ENCODE measurements at places on chromosomes 1 and 21.

- ATAC-seq, result no peak
These were observed 56.0 kb upstream of the POU3F1 start for GRCh38 chr1:38102636-38103035.

- ATAC-seq, result no peak
These were observed 3.3 kb downstream of the SOX13 start for GRCh38 chr1:204075890-204076846.

GRCh38 chr1:110707232-110707631 lies 32.5 kb upstream of the KCNA3 start:
- ATAC-seq, result no peak

- ATAC-seq, result no peak
These were observed 29.0 kb upstream of the KHDRBS1 start for GRCh38 chr1:31984419-31985347.

- ATAC-seq, result peak; percentile 78
These were observed 56.2 kb upstream of the MORC3 start for GRCh38 chr21:36263797-36264196.

- no peak for ATAC-seq
These were observed 54.2 kb downstream of the SH3GLB1 start for GRCh38 chr1:86758570-86758969.

GRCh38 chr1:197343663-197344273 lies 75.7 kb downstream of the CRB1 start:
- no peak for ATAC-seq

Measured in stimulated activated memory B cell treated with anti-CD40 and anti-IgM and Interleukin-4, amounts not matched to agents 10 μg/mL and 1 μg/mL and 100 μg/mL, for 72 hours (primary cell).